Left ventricle myocardium inferior (tissue), 1 donor: ENCODE measurements at places on chromosomes 16 and 17.
A peak's percentile ranks its signal among the peaks of the same experiment; 100 is the strongest.

DNA sequence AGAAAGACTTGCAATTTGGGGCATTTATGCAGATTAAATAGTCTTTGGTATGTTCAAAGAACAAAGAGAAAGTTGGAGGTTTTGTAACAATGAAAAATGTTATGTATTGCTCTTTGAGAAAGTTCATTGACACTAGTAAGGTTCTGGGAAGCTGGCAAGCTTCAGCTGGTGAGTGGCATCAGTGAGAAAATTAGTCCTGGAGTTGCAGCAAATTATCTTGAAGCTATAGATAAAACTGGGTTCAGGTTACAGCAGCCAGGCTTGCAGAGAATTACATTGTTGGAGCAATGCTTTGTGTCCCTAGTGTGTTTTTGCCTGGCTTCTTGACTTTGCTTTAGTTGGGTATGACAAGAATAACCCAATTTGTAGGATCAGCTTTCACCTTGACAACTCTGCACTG is 221.2 kb downstream of the CDH13 start:
- DNase-seq, result no peak

DNA sequence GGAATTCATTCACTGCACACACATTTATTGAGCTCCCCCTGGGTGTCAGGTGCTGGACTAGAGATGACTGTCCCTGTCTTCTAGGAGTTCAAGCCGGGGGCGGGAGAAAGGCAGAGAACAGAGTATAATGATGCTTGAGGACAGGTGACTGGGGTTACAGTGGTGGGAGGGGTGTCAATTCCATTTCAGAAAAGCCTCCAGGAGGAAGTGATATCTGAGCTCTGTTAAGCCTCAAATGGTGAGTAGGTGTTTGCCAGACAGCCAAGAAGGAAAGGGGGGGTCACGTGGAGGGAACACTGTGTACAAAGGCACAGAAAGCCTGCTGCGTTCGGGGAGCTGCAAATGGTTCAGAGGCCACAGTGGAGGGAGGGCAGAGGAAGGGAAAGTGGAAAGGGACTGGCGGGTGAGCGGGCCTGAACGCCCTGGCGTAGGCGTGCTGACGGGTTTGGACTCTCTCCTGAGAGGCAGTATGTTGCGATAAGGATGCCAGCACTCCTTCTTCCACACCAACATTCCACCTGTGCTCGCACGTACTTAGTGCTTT is 9.7 kb upstream of the NXPH3 start:
- DNase-seq, result peak; percentile 74

- no peak for DNase-seq
Observed at GRCh38 chr17:35087731-35088355, 24.3 kb upstream of the RFFL start.

DNA sequence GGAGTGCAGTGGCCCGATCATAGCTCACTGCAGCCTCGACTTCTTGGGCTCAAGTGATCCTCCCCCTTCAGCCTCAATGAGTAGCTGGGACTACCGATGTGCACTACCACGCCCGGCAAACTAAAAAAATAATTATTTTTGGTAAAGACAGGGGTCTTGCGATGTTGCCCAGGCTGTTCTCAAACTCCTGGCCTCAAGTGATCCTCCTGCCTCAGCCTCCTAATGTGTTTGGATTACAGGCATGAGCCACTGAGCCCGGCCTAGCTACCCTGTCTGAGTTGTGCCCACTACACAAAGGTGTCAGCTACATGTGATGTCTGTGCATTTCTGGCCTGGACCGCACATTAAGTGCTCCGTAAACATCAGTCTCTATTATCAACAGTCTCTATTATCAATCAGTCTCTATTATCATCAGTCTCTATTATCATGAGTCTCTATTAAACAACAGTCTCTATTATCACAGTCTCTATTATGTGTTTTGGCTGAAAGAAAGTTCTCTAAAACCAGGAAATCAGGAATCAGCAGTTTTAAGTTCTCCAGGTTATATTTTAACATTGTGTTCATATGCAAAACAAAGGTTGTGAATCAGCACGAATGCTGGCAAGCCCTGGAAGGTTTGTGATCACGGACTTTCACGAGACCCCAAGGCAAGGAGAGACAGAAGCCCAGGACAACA is 721 bp upstream of the WWOX start:
- no peak for DNase-seq

DNA sequence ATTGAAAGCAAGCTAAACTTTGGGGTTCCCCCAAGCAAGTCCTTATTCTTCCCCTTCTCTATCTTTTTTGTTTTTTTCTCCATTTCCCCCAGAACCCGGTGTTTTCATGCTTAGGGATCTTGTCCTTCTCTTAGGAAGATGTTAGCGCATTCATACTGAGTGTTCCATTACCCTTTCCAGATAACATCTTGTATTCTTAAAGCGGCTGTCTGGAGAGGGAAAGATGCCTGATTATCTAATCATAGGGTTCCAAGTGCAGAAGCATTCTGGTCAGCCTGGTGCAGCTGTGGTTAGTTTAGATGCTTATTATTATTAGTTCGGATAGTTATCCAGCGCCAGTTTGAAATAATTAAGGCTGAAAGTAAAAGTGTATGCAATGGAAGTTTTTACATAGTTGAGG is 2.0 kb downstream of the TOM1L1 start:
- no peak for DNase-seq

- DNase-seq, result peak; percentile 91
Observed at GRCh38 chr17:8186787-8187516, 3.0 kb downstream of the BORCS6 start.

DNA sequence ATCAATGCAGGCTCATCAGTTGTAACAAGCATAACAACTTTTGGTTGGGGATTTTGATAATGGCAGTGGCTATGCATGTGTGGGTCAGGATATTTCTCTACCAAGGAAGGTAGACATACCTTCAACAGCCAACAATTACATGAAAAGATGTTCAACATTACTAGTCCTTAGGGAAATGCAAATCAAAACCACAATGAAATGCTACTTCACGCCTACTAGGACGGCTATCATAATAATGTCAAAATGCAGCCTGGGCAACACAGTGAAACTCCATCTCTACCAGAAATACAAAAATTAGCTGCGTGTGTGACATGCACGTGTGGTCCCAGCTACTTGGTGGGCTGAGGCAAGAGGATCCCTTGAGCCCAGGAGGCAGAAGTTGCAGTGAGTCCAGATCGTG is 7.3 kb upstream of the SLC5A10 start:
- DNase-seq, result no peak

DNA sequence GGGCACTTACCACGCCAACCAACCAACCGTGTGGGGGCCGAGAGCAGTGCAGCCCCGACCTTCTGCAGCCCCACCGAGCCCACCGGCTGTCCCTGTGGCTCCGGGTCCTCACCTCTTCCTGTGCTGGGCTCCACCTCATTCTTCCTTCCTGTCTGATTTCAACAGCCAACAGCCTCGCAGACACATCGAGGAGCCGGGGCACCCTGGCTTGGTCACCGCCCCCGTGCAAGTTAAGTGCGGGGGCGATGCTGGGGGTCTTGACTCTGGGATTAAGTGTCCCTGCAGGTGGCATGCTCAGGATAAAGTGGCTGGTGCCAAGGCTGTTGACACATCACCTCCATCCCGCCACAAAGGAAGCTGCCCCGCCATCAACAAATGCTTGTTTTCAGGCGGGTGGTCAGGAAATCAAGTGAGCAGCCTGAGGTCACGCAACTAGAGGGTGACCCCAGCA is at the start of gene NLRC3:
NLRC3 (minus strand) TSS at position 102 of the 451 bp plus-strand sequence. CDS start 12,367 bp downstream, outside the sequence.
- no peak for DNase-seq

- no peak for DNase-seq
Observed at GRCh38 chr17:43901861-43902589, 5.3 kb downstream of the MPP2 start.

DNA sequence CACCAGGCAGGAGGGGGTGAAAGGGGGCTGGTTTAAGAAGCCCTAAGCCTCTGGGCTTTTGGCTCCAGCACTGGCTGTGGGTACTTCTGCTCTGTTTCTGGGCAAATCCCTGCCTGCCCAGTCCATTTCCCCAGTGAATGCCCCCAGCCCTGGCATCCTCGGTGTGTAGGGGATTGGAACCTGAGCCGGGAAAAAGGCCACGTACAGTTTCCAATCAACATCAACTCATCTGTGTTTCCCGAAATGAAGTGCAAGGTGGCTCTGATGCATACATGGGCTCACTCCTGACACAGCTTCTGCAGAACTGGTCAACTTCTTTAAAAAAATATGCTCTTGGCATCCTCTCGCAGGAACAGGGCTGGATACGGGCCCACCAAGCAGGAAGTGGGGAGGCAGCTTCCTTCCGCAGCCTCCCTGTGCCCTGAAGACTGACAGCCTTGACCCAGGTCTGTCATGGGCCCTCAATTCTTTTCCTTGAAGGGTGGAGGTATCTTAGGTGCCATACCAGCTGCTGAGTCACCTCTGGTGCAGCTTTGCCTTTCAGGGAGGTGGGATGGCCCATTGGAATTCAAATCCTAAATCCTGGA is 73.3 kb downstream of the N4BP1 start:
- DNase-seq, result no peak

GRCh38 chr17:49469831-49470810 is 25.0 kb upstream of the NGFR start:
- DNase-seq, result peak; percentile 24

DNA sequence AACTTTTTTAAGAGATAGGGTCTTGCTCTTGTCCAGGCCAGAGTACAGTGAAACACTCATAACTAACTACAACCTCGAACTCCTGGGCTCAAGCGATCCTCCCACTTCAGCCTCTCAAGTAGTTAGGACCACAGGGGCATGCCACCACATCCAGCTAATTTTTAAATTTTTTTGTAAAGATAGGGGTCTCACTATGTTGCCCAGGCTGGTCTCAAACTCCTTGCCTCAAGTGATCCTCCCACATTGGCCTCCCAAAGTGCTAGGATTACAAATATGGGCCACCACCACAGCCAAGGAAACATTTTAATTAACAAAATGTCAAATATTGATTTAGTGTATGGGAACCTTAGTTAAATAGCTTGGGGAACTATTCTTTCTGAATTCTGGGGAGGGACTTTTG is 2.8 kb upstream of the DYNC1LI2 start:
- no peak for DNase-seq

DNA sequence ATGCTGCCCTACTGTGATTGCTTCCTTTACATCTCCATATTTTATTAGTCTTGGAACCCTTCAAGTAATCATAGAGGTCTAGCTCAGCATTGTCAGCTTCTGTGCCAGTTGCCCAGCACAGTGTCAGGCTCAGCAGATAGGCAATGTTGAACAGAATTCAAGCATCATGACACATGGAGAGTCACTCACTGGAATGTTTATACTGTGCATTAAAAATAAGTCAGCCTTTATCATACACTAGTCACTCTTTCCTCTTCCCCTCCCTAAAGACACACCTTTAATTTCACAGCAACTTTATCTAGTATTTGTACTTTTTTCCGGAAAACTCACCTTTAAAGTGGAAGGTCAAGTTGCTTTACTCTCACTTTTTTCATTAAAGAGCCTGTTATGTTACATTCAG is 253.8 kb upstream of the CDH11 start:
- DNase-seq, result no peak

GRCh38 chr16:21650521-21650920 is 1.9 kb downstream of the IGSF6 start:
- no peak for DNase-seq

DNA sequence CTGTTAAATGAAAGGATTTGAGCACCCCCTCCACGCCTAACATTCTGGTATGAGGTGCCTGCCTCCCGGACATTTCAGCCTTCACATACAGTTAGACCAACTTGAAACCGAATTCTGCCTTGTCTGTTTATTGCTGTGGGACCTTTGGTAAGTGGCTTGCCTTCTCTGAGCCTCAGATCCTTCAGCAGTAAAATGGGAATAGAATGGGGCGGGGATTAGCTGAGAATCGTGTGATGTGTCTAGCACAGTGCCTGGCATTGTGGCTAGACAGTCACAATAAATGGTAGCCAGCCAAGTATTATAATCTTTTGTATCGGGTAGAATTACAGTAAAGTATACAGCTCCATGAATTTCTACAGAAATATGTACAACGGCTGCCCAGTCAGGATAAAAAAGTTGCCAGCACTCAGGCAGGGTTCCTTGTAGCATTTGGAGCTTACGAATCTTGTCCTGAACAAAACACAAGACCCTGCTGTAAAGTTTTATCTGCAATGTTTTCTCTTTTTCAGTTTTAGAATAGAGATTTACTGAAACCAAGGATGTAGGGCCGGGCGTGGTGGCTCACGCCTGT is 786 bp downstream of the TMC7 start:
- DNase-seq, result no peak

DNA sequence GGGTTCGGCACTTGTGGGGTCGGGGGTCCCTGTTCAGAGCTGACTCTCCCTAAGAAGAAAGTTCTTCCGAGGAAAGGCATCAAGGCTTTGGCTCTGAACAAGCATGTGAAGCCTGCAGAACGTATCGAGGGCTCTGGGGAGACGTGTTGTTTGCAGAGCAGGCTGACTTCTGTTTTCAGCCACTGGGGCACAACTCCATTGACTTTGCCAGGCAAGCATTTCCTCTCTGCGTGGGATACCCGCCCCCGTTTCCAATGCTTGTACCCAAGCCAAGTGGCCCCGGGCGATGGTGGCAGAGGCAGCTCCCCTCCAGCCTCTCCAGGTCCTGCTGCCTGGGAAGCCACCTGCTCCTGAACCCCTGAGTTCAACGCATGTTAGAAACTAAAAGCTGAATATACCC is 255.7 kb downstream of the RBFOX3 start:
- no peak for DNase-seq

GRCh38 chr16:1481906-1482835 is 6.6 kb downstream of the PTX4 start:
- DNase-seq, result no peak

DNA sequence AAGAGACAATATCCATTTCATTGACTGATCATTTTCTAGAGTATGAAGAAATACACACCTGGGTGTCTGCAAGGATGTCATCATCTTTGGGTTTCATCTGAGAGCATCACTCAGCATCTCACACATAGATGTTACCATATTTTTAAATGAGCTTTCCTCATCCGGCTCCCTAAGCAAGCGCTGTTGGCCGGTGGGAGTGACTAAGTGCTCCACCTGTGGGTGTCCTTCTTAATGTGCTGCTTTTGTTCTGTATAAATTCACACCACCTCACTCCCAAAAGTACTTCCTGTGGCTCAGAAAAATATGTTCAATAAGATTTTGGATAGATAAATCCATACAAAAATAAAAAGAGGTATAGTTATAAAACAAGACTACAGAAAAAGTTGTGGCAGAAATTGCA is 7.4 kb downstream of the SSTR2 start:
- DNase-seq, result no peak

- no peak for DNase-seq
Observed at GRCh38 chr17:80095038-80095843, 6.1 kb upstream of the GAA start.
